ENCODE measurements at places on chromosomes 3 and 15. TPM values are rescaled to one million over a fixed set of nuclear protein-coding genes. Genes with fewer than 3 reads are reported as not detected.

The SLC27A2 gene
- total RNA-seq, result 6.0 TPM

The ATP2B2 gene
- total RNA-seq, result not detected

The MAGEF1 gene
- total RNA-seq, result 36.2 TPM

The TGM4 gene
- not detected for total RNA-seq

The ANXA2 gene
- 3,295 TPM for total RNA-seq

The CELSR3 gene
- 0.87 TPM for total RNA-seq

The CLDN18 gene
- total RNA-seq, result not detected

Measured in epithelial cell of proximal tubule (primary cell).